ENCODE measurements at places on chromosomes 13 and 19.

DNA sequence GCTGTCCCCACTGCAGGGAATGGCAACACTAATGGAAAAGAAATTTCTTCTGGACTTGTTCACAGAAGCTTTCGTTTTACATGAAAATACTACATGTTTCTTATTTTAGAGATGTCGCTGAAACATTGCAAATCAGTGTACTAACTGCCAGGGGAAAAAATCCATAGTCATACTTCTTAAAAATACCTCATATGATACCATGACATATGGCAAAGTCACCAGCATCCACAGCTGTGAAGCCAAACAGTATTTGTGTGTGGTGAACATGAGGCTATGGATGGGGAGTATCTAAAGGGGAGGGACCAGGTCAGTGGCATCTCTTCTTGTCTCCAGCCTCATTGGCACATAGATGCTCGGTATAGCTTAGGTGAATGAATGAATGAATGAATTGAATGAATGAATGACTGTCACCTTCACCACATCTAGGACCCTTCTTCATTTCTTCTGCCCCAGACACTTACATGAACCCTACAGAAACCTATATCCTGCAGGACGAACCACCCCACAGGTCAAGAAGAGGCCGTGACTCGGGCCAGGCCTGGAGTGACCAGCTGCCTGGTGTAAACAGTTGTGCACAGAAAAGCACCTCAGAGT is 14.6 kb upstream of the CD33 start:
- DNase-seq: no peak

GRCh38 chr13:26186995-26187394 is 35.1 kb downstream of the RNF6 start:
- no peak for DNase-seq

- no peak for DNase-seq
Measured at GRCh38 chr13:54775501-54776191, 1747.0 kb downstream of the OLFM4 start.

GRCh38 chr19:38944981-38945506 is 14.3 kb downstream of the MRPS12 start:
- DNase-seq: no peak

- no peak for DNase-seq
Measured at GRCh38 chr19:34411216-34411615, 7.0 kb downstream of the PDCD2L start.

GRCh38 chr19:41479757-41480191 is 36.8 kb downstream of the ERICH4 start:
- no peak for DNase-seq

- DNase-seq: no peak
Measured at GRCh38 chr19:5454743-5455142, 474 bp upstream of the ZNRF4 start.

- DNase-seq: no peak
Measured at GRCh38 chr13:59588717-59589067, 575.0 kb downstream of the DIAPH3 start.

- DNase-seq: no peak
Measured at GRCh38 chr13:32538143-32538620, 413 bp downstream of the N4BP2L2 start.

DNA sequence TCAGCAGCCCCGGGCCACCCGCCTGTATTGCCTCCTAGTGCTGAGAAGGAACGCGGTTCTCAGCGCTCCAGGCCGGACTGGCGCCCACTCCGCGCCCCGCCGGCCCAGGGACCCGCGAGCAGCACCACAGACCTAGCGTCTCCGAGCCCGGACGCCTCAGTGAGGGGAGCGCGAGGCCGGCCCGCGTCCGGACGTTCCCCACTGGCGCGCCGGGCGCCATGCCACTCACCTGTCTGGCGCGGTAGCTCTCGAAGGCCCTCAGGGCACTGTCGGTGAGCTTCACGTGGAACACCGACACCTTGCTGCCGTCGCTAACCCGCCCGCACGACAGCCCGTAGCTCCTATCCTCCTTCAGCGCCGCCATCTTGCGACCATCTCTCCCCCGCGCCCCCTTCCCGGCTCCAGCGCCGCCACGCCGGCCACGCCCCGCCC is at the start of gene ELL:
Gene ELL (minus strand): TSS at position 379 of the 432 bp plus-strand sequence. CDS start 15 bp downstream, at position 364.
- DNase-seq: no peak

DNA sequence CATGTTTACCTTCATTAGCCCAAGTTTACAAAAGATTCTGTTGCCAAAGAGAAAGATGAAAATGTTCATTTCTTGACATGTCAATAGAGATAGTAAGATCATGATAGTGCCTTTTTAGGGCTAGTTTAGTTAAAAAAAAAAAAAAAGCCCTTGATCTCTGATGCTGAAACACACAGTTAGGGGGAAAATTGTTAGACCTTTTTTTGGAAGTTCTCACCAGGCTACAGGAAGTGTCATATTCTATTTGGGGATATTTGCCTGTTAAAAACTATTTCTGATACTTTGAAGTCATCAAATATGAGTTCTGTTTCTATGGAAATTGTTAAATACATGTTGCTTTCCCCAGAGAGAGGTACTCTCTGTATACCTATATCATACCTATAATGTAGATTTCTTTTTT is 21.6 kb downstream of the SLAIN1 start:
- no peak for DNase-seq

DNA sequence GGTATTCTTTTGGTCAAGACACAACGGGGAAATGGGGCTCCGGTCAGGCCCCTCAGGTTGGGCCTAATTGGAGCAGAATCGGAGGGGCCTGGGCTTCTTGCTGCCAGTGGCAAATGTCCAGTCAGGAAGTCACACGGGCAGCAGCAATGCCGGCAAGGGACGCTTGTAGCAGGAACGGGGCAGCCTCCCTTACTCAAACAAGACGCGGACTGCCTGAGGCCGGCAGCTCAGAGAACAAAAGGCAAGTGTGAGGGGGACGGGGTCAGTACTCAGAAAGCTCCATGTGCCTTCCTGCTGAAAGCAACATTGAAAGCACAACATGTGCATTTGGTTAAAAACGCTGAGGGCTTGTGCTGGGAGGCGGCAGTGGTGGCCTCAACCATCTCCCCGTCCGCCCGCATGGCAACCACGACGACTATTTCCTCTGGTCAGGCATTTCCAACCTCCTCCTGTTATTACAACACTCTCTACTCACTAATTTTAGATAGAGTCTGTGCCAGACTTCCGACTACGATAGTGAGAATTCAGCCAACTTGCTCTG is 20.5 kb upstream of the RASA3 start:
- DNase-seq: no peak

- DNase-seq: no peak
Measured at GRCh38 chr13:106153041-106153440, 382.4 kb downstream of the EFNB2 start.

- DNase-seq: no peak
Measured at GRCh38 chr13:35814605-35815011, 316.6 kb downstream of the DCLK1 start.

DNA sequence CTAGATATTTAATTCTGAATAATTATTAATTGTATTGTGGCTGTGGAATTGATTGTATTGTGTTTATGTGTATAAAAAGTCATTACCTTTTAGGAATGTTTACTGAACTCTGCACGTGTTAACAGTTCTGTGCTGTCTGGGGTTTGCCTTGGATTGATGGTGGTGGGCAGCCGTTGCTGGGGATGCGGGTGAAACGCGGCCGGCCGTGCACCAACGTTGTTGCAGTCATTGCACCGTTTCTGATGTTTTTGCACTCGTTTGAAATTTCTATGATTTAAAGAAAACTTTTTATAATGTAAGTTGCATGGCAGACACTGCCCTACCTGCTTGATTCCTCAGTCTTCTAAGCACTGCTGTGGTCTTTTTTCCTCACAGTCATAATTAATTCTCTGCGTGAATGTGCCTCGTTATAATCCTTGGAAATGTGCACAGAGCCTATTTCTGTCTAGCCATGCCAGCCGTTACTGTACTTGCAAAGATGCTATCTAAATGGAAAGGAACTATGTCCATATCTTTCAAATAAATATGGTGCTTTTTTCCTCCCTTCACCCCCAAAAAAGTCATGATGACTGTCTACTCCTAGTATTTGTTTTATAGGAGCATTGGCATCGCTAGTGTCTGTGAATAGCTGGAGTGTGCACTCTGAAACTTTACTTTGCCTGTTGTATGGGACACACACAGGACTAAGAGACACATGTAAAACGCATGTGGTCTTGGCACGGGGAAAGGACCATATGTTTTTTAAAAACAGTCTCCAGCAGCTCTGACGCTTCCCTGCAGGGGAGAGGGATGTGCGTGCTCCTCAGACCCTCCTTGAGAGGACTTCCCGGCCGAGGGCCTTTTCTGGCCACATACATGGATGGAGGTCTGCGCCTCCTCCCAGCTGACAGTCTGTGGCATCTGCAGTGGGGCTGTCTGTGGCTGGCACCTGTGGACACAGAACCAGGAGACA is 40.7 kb upstream of the MCF2L start:
- DNase-seq: no peak

GRCh38 chr13:74461011-74461410 is 326.8 kb upstream of the KLF12 start:
- DNase-seq: no peak

GRCh38 chr13:48585456-48585840 is 52.6 kb upstream of the RCBTB2 start:
- DNase-seq: no peak

- peak; percentile 56 for DNase-seq
Measured at GRCh38 chr13:51683597-51683996, 99.3 kb downstream of the WDFY2 start.

DNA sequence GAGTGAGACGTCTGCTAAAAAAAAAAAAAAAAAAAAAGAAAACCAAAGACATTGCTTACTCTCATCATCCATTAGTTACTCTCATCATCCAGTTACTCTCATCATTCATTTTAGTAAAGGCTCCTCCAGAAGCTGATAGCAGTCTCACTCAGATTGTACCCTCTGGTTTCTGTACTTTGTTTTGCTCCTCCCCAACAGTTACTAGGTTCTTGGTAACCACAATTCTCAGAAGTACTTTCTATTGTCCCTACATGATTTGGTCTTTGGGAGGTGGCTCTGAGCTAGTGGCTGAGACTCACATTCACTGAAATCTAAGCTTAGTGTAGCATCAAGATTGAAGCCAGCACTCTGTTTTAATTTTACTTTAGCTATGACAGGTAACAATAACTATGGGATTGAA is 14.3 kb downstream of the ERICH4 start:
- DNase-seq: no peak

DNA sequence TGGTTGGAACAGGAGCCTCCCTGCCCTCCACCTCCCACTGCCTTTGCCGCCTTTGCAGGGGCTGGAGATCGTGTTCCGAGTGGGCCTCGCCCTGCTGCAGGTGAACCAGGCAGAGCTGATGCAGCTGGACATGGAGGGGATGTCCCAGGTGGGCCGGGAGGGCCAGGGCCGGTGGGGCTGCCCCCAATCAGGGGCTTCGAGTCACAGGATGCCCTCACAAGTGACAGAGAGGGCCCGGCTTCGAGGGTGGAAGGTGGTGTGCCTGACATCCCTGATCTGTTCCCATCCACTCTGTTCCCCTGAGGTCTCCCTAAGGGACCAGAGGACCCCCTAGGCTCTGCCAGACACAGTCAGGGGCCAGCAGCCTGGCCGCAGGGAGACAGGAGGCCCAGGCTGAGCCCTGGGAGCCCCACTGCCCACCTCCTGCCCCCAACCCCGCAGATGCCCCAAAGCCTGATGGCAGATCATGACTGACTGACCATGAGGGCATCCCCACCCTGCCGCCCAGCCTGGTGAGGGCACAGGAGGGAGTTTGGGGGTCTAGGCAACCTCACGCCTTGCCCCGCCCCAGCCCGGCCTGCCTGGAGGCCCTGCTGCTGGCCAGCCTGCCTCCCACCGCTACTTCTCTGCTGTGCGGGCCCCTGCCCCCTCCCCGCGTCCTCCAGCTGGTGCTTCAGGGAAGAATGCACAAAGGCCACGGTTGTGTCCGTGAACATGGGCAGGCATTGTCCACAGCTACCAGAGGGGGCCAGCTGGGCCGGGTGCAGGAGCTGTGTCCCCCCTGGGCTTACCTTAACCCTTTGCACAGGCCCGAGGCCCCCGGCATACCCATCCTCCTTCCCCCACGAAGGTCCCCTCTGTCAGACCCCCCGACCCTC is 21.8 kb downstream of the EVI5L start:
- DNase-seq: no peak

- peak; percentile 54 for DNase-seq
Measured at GRCh38 chr13:25037057-25037813, 58.7 kb upstream of the PABPC3 start.

GRCh38 chr13:31092646-31093045 is 69.1 kb downstream of the HSPH1 start:
- DNase-seq: no peak

DNA sequence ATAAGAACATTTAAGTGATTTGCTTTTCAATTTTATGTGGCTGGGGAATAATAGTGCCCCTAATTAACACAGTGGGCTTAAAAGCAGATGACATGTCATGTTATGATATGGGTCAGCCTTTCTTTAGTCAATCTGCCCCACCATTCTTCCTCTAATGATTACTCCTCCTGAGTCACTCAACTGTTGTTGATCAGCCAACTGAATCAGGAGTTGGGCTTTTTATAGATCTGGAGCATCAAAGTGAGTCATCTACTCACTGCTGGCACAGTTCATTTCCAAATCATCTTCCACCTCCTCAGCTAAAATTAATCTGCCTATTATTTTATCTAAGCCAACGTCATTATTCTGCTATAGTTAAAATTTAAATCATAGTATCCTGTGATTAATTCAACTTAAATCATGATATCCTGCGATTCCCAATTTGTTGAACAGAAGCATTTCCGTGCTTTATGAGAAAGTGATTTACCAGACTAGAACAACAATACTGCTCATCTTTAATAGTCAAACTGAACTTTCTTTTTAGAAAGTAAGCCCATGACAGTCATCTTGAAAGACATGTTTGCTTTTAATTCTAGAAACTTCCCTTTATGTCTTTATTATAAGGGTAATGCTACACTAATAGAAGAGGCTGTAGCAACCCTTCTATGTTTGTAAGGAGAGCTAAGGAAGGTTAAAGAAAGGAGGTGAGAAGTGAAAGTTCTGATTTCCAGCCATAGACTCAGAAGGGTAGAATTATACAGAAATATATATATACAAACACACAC is 551.4 kb downstream of the TBC1D4 start:
- DNase-seq: no peak

GRCh38 chr13:82412749-82413148 is 1469.5 kb downstream of the SLITRK1 start:
- DNase-seq: no peak

DNA sequence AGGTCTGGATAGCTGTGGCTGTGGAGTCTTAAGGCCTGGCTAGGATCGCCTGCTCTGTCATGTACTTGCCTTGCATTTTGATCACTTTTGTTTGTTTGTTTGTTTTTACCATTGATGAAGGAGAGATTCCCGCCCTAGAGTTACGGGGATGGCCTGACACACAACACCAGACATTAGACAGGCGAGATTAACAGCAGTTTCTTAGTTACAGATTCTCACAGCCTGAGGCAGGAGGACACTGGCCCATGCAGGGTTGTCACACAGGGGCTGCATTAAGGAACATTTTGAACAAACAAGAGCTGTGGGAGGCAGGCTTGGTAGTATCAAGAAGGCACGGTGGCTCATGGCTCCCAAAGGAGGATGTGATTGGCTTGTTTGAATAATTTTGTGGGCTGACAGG is 291.8 kb downstream of the HS6ST3 start:
- no peak for DNase-seq
